ENCODE measurements at places on chromosomes 16 and 17. TPM values are rescaled to one million over a fixed set of nuclear protein-coding genes. Genes with fewer than 3 reads are reported as not detected.

Gene XAF1
- 39.2 TPM for polyA plus RNA-seq

DNA sequence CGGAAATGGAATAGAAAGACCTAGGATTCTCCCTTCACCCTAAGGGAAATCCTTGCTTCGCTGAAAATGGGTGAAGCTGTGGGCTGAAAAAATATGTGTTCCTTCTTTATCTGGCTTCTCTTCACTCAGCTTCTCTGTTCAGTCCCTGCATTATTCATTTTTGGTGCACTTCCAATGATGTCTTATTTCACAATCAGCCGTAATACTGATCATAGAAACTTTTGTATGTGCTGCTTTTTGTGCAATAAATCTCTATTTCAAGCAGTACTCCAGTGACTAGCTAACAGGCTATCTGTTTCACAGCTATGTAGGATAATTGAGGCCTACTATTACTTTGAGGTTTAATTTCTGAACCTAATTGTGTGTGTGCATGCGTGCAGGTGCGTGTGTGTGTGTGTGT, 144.6 kb downstream of the FOXL1 start:
- H3K4me1 ChIP-seq = no peaks in the 10 kb centered on the region
- no peak overlapping the region for H3K4me3 ChIP-seq
- H3K36me3 ChIP-seq = no peaks in the 10 kb centered on the region
- no peak overlapping the region for H3K27ac ChIP-seq
- peaks cover 5% of the 10 kb centered on the region for H3K27me3 ChIP-seq
- DNase-seq = no peak

Gene SRSF1
- polyA plus RNA-seq = 55.8 TPM

DNA sequence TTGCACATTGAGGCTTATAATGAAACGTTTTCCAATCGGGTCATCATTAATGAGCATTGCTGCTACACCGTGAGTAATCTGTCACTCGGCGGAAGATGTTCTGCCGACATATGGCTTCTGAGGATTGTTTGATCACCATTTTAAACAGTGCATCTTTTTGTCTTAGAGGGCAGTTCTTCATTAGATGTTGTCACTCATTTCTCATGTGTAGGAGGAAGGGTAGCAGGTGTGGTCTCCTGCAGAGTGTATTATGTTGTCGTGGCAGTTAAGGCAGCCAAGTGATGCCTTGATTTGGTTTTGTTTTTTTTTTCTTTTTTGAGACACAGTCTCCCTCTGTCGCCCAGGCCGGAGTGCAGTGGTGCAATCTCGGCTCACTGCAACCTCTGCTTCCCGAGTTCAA, 50.5 kb downstream of the SEC14L1 start:
- H3K36me3 ChIP-seq = peaks cover 46% of the 10 kb centered on the region
- H3K27ac ChIP-seq = no peak overlapping the region
- DNase-seq = no peak

GRCh38 chr17:45333702-45334092, 16.9 kb upstream of the MAP3K14 start:
- no peak for DNase-seq
- H3K4me1 ChIP-seq = peaks cover 3% of the 10 kb centered on the region
- H3K27me3 ChIP-seq = no peaks in the 10 kb centered on the region
- H3K36me3 ChIP-seq = no peaks in the 10 kb centered on the region
- H3K27ac ChIP-seq = no peak overlapping the region
- no peak overlapping the region for H3K4me3 ChIP-seq

Gene ZNF267
- 11.2 TPM for polyA plus RNA-seq

GRCh38 chr17:81405411-81405872, 10.2 kb downstream of the BAHCC1 start:
- no peak overlapping the region for H3K4me3 ChIP-seq
- H3K36me3 ChIP-seq = no peaks in the 10 kb centered on the region
- no peaks in the 10 kb centered on the region for H3K4me1 ChIP-seq
- no peak for DNase-seq

GRCh38 chr17:27451906-27452305, 4.3 kb upstream of the KSR1 start:
- H3K4me3 ChIP-seq = no peak overlapping the region
- H3K27me3 ChIP-seq = no peaks in the 10 kb centered on the region
- no peaks in the 10 kb centered on the region for H3K36me3 ChIP-seq
- no peak overlapping the region for H3K27ac ChIP-seq
- no peak for DNase-seq

DNA sequence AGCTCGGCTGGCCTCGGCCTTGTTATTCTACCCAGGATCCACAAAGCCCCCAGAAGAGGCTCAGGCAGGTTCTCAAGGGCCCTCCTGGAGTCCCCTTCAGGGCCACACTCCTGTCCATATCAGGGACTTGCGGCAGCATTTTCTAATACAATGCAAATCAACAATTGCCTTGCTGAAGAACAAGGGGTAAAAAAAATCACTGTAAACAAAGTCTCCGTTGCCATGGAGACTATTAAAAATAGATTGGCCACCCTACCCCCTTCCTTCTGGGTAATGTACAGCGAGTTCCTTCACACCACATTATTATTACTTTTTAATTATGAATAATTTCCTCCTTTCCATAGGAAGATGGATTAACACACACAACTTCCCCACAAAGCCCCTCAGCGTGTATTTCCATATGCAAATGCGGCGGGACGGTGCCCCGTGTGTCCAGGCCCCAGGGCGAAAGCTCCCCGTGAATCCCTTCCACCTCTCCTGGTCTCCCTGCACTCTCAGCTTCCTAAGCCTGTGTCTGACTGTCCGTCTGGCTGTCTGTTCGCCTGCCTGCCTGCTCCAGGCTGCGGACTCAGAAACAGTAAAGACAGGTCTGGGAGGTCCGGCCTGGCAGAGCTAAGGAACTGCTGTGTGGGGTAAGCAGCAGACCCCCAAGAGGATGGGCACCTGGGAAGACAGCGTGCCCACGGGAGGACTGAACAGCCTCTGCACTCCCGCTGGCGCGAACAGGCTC, 196.6 kb downstream of the RBFOX3 start:
- no peaks in the 10 kb centered on the region for H3K27me3 ChIP-seq
- H3K4me3 ChIP-seq = no peak overlapping the region
- H3K36me3 ChIP-seq = no peaks in the 10 kb centered on the region
- no peak for DNase-seq

DNA sequence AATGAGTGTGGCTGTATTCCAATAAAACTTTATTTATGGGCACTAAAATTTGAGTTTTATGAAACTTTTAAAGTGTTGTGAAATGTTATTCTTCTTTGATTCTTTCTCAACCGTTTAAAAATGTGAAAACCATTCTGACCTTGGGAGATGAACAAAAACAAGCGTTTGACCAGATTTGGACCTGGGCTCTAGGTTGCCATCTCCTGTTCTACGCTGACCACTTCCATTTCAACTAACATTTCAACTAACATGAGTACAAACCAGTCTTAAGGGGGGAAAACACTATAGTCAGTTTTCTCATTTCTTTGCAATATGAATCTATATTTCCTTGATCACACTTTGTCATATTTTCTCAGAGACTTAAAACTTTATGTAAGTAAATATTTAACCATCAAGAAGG, 118.4 kb upstream of the IRX5 start:
- H3K4me1 ChIP-seq = no peaks in the 10 kb centered on the region
- no peaks in the 10 kb centered on the region for H3K36me3 ChIP-seq
- no peak for DNase-seq
- no peak overlapping the region for H3K27ac ChIP-seq
- no peak overlapping the region for H3K4me3 ChIP-seq
- H3K27me3 ChIP-seq = peaks cover 8% of the 10 kb centered on the region

DNA sequence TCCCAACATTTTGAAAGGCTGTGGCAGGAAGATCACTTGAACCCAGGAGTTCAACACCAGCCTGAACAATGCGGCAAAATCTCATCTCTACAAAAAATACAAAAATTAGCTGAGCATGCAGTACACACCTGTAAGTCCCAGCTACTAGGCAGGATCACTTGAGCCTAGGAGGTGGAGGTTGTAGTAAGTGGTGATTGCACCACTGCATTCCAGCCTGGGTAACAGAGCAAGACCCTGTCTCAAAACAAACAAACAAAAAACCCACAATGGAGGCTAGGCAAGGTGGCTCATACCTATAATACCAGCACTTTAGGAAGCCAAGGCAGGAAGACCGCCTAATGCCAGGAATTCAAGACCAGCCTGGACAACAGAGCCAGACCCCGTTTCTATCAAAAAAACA, 12.0 kb downstream of the APPBP2 start:
- peaks cover 14% of the 10 kb centered on the region for H3K4me1 ChIP-seq
- no peak overlapping the region for H3K27ac ChIP-seq
- peaks cover 2% of the 10 kb centered on the region for H3K27me3 ChIP-seq
- peaks cover 8% of the 10 kb centered on the region for H3K36me3 ChIP-seq

GRCh38 chr16:83404261-83404660, 403.5 kb upstream of the HSBP1 start:
- no peak overlapping the region for H3K27ac ChIP-seq
- no peaks in the 10 kb centered on the region for H3K4me1 ChIP-seq
- no peaks in the 10 kb centered on the region for H3K36me3 ChIP-seq
- DNase-seq = no peak

DNA sequence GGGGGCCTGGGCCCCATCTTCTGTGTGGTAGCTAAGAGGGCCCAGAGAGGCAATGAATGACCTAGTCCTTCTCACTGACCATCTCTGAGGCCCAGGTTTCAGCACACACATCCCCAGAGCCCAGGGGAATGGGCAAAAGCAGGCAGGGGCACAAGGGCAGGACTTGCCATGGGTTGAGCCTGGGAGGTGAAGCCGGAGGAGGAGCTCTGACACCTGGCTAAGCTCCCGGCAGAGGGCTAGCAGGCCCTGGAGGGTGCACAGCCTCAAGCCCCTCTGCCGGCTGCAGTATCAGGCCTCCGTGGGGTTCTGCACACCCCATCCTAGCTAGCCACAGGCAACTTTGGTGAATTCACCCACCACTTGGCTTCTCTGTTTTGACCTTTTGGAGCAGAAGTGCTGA, 5.3 kb downstream of the SRCIN1 start:
- no peak overlapping the region for H3K27ac ChIP-seq
- DNase-seq = no peak
- peaks cover 11% of the 10 kb centered on the region for H3K27me3 ChIP-seq
- H3K36me3 ChIP-seq = no peaks in the 10 kb centered on the region

- peak overlapping the region; percentile 87 for H3K27ac ChIP-seq
- H3K36me3 ChIP-seq = peaks cover 4% of the 10 kb centered on the region
- DNase-seq = no peak
- peaks cover 8% of the 10 kb centered on the region for H3K27me3 ChIP-seq
- peaks cover 33% of the 10 kb centered on the region for H3K4me1 ChIP-seq
Observed at GRCh38 chr16:15649727-15650018, 372 bp upstream of the NDE1 start.

DNA sequence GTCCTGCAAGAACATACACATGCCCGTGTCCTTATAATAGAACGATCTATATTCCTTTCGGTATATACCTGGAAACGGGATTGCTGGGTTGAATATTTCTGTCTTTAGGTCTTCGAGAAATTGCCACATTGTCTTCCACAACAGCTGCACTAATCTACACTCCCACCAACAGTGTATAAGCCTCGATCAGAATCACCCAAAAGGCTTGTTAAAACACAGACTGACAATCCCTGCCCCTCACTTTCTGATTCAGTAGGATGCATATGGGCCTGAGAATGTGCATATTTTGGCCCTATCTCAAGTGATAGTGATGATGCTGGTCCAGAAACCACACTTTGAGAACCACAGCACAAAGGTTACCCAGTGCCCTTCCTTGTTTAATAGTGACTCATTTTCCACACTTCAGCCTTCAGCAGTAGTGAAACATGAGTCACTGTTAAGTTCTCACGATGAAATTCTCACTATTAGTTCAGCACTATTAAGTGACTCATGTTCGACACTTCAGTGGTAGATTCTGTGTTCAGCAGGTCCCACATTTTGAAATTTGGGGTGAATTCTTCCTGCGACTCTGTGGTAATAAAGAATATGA, 215.6 kb downstream of the GRIN2A start:
- DNase-seq = no peak
- H3K27ac ChIP-seq = no peak overlapping the region
- no peaks in the 10 kb centered on the region for H3K27me3 ChIP-seq

Gene FZD2
- polyA plus RNA-seq = 0.97 TPM

DNA sequence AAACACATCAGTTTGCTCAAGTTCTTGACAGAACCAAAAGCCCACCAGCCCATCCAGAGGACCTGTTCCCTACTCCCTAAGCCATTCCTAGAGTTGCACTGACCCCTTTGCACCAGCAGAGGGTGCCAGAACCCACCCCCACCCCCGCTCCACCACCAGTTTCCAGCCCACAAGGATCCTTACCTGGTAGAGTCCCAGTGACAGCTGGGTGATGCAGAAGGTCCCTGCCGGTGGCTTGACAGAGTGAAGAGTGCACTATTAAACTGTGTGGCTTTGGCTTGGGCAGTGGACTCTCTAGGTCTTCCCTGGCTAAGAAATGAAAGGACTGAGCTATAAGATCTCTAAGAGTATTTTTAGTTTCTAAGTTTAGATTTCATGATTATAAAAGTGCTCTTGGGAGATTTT, 73.3 kb upstream of the MTMR4 start:
- H3K27me3 ChIP-seq = peaks cover 7% of the 10 kb centered on the region
- H3K4me1 ChIP-seq = no peaks in the 10 kb centered on the region
- H3K27ac ChIP-seq = no peak overlapping the region
- no peak overlapping the region for H3K4me3 ChIP-seq
- no peaks in the 10 kb centered on the region for H3K36me3 ChIP-seq

Gene FA2H
- not detected for polyA plus RNA-seq

DNA sequence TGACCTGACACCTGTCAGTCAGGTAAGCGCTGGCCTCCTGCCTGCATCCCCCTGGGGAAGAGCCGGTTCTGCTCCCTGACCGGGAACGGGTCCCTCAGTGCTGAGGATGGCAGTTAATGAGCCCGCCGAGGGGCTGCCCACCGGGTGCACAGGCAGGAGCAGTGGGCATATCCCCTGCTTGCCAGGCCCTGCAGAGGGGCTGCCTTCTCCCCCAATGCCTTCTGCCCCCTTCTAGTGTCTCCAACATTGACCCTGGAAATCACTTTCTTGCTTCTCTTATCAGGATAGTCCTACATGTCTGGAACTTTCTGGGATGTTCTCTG, 388.5 kb downstream of the SEC14L1 start:
- peaks cover 8% of the 10 kb centered on the region for H3K27me3 ChIP-seq
- H3K4me1 ChIP-seq = no peaks in the 10 kb centered on the region
- H3K36me3 ChIP-seq = peaks cover 2% of the 10 kb centered on the region
- no peak for DNase-seq
- H3K4me3 ChIP-seq = no peak overlapping the region
- no peak overlapping the region for H3K27ac ChIP-seq

Gene PDPK1
- polyA plus RNA-seq = 27.1 TPM

DNA sequence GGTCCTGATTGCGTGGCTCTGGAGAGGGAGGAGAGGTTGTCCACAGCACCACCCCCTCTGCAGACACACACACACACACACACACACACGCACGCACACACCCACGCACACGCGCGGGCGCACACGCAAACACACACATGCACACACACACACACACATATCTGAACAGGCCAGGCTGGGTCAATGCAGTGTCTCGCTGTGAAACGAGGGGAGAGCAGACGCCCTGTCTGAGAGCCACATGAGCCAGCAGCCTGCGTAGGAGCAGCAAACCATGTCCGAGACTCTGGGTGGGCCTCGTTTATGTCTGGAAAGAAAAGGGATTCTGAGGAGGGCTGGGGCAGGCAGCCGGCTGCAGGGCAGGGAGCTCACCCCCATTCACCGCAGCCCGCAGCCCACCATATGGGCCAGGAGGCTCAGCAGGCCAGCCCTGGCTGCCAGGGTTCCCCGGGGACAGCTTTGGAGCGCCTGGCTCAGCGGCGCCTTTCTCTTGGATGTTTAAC, 93.3 kb upstream of the TNRC6C start:
- H3K27ac ChIP-seq = peak overlapping the region; percentile 95
- H3K27me3 ChIP-seq = peaks cover 6% of the 10 kb centered on the region
- no peaks in the 10 kb centered on the region for H3K36me3 ChIP-seq
- DNase-seq = no peak
- H3K4me3 ChIP-seq = peak overlapping the region; percentile 92
- peaks cover 81% of the 10 kb centered on the region for H3K4me1 ChIP-seq
